AG09319 (cell line): ENCODE measurements at places on chromosomes 3 and 15.

DNA sequence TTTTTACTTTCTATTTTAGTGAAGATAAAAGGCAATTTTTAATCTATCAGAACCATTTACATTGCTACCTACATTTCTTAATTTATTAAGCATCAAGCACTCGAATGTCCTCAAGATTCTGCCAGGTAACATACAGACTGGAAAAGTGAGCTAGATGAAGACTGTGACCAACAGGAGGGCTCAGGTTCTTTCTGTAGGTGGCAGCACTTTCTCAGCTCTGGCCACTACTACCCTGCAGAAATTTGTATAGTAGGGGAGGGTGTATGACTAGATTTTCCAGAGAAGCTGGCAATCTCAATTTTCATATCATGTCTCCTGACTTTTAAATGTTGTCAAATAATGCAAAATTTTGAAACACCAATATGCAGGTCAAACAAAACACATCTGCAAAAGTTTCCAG, 165.0 kb upstream of the SUCLG2 start:
- DNase-seq: no peak

- no peak for DNase-seq
These were observed 71.4 kb downstream of the KLF13 start for GRCh38 chr15:31397851-31398661.

- no peak for DNase-seq
These were observed 223.3 kb downstream of the UACA start for GRCh38 chr15:70539912-70540530.

DNA sequence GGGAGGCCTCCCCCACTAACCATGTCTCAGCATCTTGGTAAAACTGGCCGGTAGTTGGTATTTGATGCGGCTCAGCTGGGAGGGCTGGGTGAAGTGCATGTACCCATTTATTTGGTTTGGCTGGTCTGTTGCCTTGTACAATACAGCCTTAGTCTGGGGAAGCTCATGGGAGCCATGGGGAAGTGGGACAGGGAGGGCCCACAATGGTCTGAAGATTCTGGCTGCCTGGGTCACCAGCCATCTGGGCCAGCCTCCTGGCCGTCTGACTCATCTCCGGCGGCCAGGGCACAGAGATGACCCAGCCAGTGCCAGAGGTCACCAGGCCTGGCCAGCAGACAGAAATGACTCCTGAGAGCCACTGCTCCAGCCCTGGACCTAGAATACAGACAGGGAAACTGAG, 51.6 kb upstream of the SMAD6 start:
- no peak for DNase-seq

GRCh38 chr3:159733194-159733860, 255.3 kb upstream of the IL12A start:
- DNase-seq: no peak

DNA sequence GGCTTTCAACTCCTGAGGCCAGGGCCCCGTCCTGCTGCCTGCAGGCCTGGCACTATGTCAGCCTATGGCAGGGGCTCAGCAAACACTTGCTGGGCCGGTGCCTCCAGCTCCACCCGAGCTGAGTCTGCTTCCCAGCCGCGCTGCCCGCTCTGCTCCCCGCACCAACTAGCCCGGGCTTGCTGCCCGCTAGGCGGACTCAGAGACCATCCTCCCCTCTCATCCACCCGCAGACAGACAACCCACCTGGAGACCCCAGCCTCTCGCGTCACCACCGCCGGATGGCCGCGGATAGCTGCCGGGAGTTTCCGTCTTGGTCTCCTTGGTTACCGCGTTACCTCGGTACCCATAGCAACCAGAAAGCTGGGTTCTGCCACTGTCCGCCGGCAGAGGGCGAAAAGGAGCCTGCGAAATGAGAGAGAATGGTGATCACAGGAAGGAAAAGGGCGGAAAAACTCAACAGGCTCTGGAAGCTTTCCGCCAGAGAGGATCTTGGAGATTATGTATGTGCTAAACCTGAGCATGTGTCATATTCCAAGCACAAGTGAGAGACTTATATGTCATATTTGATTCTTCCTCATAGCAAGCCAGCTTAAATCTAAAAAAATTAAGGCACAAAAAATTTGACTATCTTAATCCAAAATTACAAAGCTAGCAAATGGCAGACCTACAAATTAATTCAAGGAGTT, at the start of gene ZBBX:
Gene ZBBX (minus strand): TSS at position 294 of the 686 bp plus-strand sequence. CDS start 7,396 bp downstream, outside the sequence.
- DNase-seq: peak; percentile 11

GRCh38 chr3:149839896-149840295, 26.9 kb downstream of the RNF13 start:
- DNase-seq: no peak
